ENCODE measurements at places on chromosomes 3 and 15.

GRCh38 chr3:46670891-46671427, 22.5 kb downstream of the ALS2CL start:
- no peak for DNase-seq

- DNase-seq: no peak
Measured at GRCh38 chr15:60898896-60899295, 330.2 kb downstream of the RORA start.

DNA sequence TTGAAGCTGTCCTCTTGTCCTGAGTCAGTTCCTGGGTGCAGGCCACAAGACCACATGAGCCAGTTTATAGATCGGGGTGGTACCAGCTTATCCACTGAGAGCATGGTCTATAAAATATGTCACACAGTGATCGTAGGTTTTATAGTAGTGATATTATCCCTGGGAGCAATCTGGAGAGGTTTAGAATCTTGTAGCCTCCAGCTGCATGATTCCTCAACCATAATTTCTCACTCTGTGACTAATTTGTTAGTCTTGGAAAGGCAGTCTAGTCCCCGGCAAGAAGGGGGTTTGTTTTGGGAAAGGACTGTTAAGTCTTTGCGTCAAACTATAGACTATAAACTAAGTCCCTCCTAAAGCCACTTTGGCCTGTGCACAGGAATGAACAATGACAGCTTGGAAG, 693.0 kb upstream of the CADM2 start:
- no peak for DNase-seq

DNA sequence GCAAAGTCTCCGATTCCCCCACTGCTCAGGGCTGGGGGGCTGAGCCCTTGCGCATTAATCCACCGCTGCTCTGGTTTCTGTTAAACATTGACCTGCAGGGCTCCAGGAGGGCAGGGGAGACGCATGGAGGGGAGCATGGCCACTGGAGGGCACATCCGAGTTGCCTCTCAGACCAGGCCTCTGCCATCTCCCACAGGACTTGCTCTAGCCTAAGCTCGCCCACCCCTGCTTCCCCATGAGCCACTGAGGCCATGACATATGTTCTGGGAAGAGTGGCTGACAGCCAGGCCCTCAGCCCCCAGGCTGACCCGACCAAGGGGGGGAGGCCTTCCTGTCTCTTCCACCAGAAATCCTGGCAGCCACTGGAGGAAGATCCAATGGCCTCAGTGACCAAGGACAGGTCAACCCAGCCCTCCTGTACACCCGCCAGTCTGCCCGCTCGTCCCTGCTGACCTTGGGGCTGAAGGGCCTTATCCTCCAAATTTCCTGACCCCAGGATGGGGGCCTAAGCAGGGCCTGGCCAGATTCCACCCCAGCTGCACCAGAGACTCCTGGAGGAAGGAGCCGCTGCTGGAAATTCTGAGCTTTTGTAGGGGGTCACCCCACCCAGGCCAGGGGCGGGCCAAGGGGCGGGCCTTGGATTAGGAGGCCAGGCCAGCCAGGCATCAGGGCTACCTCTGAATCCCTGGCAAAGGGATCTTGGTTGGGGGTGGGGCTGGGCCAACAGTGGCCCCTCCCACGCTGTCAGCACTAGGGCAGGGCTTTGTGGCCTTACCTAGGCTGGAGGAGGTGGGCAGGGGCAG, at the start of gene HYAL1:
Gene HYAL1 (minus strand): TSS at position 562 of the 803 bp plus-strand sequence. CDS start 618 bp downstream, outside the sequence.
- no peak for DNase-seq

DNA sequence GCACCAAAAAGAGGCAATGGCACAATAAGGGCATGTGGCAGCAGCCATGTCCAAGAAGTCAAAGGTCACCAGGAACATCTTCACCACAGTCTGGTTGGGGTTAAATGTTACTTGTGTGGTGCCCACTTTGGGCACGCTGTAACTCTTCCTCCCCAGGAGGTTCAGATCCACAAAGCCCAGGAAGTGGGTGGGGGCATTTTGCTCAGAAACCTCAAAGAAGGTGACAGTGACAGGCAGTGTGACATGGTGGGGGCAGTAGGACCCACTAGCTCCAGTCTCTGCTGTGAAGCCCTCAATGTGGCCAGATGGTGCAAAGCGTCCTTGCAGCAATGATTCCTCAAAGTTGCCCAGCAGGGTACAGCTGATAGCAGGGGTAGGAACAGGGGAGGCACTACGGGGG, 5.8 kb downstream of the ZNF80 start:
- DNase-seq: no peak

DNA sequence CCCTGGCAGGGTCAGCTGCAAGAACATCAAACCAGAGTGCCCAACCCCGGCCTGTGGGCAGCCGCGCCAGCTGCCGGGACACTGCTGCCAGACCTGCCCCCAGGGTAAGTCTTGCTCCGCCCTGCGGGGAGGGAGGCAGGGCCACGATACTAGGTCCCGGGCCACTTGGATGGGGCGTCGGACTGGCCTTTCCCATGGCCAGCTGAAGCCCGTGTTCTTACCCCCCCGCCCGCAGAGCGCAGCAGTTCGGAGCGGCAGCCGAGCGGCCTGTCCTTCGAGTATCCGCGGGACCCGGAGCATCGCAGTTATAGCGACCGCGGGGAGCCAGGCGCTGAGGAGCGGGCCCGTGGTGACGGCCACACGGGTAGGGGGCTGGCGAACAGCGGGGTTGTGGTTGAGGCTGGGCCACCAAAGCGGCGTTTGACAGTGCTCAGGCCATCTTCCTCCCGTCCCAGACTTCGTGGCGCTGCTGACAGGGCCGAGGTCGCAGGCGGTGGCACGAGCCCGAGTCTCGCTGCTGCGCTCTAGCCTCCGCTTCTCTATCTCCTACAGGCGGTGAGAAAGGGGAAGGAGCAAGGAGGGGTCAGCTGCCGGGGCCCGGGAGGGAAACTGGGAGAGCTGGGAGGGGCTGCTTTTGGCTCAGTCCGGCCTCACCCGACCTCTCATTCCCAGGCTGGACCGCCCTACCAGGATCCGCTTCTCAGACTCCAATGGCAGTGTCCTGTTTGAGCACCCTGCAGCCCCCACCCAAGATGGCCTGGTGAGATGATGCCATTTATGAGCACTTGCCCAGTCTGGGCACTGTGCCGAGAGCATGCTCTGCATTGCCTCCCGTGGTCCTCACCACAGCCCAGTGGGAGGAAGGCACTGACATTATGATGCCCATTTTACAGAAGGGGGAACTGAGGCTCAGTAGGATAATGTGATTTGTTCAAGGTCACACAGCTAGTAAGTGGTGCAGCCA, 1.7 kb downstream of the CHRD start:
- no peak for DNase-seq

- no peak for DNase-seq
Measured at GRCh38 chr15:27705056-27705455, 394.1 kb downstream of the OCA2 start.

- DNase-seq: no peak
Measured at GRCh38 chr3:34111361-34111760, 312.9 kb downstream of the PDCD6IP start.

GRCh38 chr3:192011137-192011536, 550.2 kb downstream of the PYDC2 start:
- DNase-seq: no peak

DNA sequence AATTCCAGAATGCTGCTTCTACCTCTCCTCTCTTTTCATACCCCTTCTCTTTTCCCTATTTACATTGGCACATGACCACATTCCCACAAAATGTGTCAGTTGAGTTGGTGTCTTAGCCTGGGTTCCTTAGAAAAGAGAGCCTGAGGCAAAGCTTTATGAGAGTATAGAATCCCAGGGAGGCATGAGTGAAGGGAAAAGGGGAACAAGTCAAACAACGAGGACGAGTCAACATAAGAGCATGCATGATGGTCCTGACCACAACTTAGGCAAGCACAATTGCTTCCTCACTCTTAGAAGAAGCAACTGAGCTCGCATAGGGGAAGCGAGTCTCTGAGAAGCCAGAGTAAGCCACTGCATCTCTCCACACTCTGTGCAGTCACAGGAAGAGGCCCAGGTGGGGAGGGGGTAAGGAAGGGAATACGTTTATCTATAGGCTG, 15.4 kb upstream of the ZNF774 start:
- DNase-seq: no peak

- peak; percentile 78 for DNase-seq
Measured at GRCh38 chr15:40340740-40341400, at the start of gene CCDC9B. CCDC9B (minus strand) TSS chr15:40340939; CDS start chr15:40340819, 120 bp downstream.

DNA sequence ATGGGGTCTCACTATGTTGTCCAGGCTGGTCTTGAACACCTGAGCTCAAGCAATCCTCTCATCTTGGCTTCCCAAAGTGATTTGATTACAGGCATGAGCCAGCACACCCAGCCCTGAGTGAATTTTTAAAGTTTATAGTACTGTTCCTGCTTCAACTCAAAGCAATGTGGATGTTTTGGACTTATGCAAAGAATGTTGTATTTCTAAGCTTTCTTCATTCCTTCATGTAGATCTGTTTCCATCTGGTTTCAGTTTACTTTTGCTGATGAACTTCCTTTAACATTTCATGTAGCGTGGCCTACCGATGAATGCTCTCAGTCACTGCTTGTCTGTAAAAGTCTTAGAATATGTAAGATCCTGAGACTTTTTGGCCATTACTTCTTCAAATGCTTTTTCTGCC, 23.2 kb downstream of the NRG4 start:
- no peak for DNase-seq

- DNase-seq: no peak
Measured at GRCh38 chr3:149055575-149055974, 30.8 kb downstream of the HLTF start.

GRCh38 chr3:4641863-4642563, 148.9 kb downstream of the ITPR1 start:
- no peak for DNase-seq
